ENCODE measurements at places on chromosomes 12 and 14.

DNA sequence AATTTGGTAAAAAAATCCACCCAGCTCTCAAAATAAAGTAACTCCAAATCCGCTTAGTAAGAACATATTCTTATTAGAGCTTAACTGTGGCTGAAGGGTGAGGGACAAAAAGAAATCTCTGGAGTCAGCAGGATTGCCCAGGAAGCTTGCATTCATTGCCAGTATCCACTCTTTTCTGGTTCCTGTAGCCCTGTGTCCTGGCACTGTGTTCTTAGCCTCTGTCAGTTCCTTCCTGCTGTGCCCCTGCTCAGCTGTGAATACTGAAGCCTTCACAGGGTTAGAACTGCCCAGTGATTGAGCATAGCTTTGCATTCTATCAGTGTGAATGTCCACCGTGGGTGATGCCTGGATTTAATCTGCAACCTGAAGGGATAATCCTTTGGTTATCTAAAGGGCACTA, 266.9 kb upstream of the PELI2 start:
- no peak for DNase-seq

- DNase-seq = no peak
These were observed 32.1 kb downstream of the SNRNP35 start for GRCh38 chr12:123490089-123490488.

DNA sequence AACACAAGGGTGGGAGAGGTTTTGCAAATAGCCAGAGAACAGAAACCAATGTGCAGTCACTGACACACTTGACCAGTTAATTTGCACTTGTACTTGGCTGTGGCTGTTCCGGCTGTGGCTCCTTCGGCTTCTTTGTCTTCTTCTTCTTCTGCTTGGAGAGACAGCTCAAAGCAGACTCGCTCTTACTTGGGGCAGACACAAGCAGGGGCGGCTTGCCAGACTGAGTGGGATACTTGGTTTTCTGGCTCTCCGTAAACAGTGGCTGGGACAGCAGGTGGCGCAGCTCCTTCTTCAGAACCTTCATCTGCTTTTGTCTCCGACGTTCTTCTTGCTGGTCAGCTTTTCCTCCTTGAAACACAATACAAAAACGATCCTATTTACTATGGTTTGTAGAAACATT, 25.0 kb downstream of the OTUB2 start:
- DNase-seq = no peak

DNA sequence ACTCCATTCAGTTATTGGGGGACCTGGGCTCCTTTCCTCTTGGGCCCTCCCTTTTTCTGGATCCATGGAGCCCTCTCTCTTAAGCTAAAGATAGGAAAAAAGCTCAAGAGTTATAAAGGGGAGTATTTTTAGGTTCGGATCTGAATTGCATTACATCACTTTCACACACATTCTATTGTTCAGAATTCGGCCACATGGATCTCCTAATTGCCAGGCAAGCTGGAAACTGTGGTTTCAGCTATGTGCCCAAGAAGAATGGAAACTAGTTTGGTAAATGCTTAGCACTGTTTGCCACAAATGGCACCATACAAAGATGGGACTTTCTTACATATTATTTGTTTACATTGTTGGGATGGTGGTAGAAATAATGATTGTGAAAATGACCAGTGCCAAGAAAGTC, 145.6 kb downstream of the LRIG3 start:
- no peak for DNase-seq

GRCh38 chr12:95836630-95837239, 22.0 kb upstream of the SNRPF start:
- DNase-seq = no peak

DNA sequence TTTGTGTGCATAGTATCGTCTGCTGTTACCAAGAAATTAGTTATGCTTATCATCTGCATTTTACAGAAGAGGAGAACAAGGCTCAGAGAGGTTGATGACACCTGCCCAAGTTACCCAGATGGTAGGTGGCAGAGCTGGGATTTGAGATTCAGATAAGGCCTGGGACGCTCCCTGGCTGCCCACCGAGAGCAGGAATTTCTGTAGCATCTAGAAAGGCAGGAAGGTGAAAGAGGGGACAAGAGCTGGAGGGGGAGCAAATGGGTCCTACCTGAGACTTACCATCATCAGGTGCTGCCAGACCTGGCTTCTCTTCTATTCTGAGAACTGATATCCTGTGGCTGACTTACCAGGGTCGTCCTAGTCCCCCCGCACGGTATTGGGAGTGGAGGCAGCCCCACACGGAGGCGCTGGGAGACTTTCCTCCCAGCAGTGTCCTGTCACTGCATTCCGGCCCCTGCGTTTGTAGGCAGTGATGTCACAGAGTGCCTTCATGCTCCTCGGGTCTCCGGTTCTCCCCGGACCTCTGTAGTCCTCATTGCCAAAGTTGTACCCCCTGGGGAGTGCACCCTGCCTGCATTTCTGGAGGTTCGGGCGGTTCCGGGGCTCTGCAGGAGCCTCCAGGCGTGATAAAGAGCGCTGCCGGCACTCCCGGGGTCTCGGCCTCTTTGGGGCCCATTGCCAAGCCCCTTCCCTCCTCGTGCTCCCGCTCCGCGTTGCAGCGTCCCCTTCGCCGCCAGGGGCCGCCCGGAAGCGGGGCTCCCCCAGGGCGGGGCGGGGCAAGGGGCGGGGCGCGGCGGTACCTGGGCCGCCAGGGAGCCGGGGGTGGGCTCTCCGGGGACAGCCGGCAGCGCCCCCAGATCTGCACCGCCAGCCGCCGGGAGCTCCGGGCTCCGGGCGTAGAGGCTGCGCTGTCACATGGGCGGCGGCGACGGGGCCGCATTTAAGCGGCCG, at the start of gene CABP1:
CABP1 (plus strand) TSS at position 856 of the 951 bp plus-strand sequence; CDS start at position 916, 60 bp downstream.
- peak; percentile 34 for DNase-seq

- DNase-seq = no peak
These were observed 49.9 kb upstream of the PLEKHG3 start for GRCh38 chr14:64654246-64654900.

All from CD4-positive, alpha-beta memory T cell (primary cell).